Activated naive CD8-positive, alpha-beta T cell treated with anti-CD3 and anti-CD28 coated beads for 36 hours (primary cell): ENCODE measurements at places on chromosomes 1 and 21.

DNA sequence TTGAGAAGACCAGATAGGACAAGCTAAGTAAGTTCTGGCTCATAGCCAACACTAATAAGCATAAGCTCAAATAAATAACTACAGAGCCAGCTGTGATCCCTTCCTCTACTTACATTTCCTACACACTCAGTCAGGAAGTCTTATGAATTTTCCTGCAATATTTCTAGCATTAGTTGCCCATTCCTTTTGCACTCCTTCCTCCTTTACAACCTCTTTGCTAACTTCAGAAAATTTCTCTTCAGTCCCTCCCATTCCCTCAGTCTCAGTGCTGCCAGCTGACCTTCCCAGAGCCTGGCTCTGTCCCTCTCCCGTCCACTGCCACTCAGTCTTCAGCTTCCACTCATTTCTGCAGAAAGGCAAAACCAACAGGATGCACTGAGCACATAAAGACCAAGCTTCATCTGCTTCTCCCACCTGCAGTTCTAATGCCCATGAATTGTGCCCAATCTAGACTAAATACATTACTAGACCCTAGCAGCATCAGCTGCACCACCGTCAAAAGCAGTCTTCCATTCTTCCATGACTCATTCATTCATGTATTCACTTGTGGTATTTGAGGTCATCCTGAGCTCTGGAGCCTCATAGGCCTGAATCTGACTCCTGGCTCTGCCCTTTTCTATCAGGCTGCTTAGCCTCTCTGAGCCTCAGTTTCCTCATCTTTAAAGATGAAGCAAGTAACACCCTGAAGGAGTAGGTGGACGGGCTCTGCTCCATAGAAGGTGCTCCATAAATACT, 54.6 kb upstream of the SIPA1L2 start:
- DNase-seq: no peak

DNA sequence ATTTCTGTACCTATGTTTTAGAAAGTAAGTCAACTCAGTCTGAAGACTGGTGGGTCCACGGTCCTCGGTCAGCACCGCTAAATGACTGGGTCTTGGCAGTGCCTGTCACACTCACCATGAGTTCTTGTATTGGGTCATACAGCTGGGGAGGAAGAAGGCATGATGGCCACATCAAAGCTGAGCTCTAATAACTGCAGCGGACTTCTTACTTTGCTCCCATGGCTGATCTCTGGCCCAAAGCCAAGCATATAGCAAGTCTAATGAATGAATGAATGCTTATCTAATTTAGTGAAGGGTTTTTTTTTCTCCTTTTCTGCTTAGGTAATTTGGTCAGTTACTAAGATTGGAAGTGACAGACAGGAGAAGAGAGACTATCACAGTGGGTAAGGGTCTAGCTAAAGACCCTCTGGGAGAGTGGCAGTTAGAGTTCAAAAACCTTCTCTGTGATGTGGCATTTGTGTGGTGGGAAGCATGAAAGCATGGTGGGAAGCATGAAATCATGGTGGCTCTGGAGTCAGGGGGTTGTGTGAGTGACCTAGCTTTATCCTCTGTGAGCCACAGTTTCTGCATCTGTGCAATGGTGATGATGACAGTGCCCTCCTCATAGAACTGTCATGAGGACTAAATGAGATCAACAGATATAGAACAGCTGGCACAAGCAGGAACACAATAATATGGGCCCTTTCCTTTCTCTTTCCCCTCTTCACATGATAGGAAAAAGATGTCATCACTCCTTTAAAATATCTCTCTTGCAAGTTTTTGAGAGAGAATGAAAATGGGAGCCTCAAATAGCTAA, 78.9 kb upstream of the JAK1 start:
- no peak for DNase-seq

- no peak for DNase-seq
Measured at GRCh38 chr21:37220433-37220980, 46.6 kb downstream of the VPS26C start.

DNA sequence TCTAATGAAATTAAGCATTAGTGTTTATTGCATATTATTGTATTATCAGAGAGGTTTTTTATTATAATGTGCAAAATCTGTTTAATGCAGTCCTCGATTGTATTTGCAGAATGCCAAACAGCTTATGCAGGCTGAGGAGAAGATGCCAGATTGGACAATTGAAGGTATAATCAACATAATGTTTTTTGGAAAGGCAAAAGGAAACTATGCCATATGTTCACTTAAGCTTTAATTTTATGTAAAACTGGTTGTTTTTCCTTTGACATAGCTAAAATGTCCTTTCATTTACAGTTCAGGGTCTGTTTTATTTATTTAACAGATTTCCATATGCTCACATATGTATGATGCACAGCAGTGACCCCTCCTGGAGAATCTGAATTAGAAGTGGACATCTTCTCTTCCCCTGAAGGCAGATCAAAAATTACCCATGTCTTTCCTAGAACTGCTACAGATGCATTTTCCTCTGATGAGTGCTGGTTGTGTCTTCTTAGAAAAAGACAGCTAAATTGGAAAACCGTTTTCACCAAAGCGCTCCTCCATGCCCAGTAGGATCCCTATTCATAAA, 143.5 kb upstream of the USH2A start:
- no peak for DNase-seq

- DNase-seq: no peak
Measured at GRCh38 chr1:172581779-172582178, 48.8 kb downstream of the SUCO start.

- no peak for DNase-seq
Measured at GRCh38 chr21:7916329-7917303, 2604.8 kb upstream of the TPTE start.

DNA sequence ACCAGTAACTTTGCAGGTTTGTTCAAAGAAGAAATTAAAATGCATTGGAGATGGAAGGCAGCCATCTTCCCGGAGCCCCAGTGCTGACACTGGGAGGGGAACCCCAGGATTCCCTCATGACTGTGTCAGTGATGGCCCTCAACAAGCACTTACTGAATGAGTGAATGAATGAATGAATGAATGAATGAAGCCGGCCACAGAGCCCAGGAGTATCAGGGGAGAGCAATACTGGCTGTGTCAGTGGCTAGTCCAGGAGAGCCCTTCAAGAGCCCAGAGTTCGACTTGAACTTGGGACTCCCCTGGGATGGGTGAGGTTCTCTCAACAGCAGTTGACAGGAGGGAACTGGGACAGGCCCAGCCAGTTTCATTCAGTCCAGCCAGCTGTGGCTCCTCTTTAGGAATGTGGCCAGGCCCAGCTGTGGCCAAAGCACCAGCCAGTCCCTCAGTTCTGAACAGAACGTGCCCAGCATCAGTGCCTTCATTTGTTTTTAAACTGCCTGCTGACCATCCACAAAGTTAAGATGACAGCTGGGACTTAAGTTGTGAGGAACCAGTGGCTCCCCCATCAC, 9.2 kb upstream of the ERG start:
- no peak for DNase-seq
